Left cardiac atrium (tissue), 4 donors: ENCODE measurements at places on chromosomes 1 and 21. TPM values are rescaled to one million over a fixed set of nuclear protein-coding genes. Genes with fewer than 3 reads are reported as not detected.

The ADAMTS5 gene
- total RNA-seq: 7.2 TPM

The C1orf87 gene
- not detected for total RNA-seq

The TTC39A gene
- 14.0 TPM for total RNA-seq

The GJA9 gene
- not detected for total RNA-seq

GRCh38 chr1:234608911-234609690 is 877 bp downstream of the IRF2BP2 start:
- peak; percentile 56 for DNase-seq

- DNase-seq: peak; percentile 33
Measured at GRCh38 chr1:212607206-212607912, 1.2 kb upstream of the ATF3 start.

- no peak for DNase-seq
Measured at GRCh38 chr1:8599646-8600212, 217.7 kb downstream of the RERE start.

DNA sequence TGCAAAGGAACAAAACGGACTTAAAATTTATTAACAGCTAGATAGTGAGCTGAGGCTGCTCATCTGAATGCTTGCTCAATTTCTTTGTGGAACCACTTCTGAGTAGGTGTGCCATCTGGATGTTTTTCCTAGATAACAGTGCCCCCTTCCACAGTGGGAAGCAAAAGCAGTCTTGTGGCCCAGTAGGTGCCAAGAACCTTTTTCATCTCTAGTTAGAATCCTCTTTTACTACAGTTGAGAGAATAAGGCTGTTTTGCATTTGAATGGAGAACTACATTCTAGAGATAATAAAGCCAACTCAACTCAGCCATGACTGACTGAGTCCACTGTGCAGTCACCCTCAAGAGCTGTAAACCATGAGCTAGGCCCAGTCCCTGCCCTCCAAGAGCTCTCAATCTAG is 13.3 kb downstream of the F3 start:
- DNase-seq: no peak

GRCh38 chr1:199273837-199274379 is 635.1 kb downstream of the PTPRC start:
- DNase-seq: no peak

The ATAD3A gene
- 24.3 TPM for total RNA-seq

The FAM3B gene
- total RNA-seq: 0.63 TPM

- DNase-seq: no peak
Measured at GRCh38 chr21:16215663-16216183, 485.9 kb downstream of the USP25 start.

DNA sequence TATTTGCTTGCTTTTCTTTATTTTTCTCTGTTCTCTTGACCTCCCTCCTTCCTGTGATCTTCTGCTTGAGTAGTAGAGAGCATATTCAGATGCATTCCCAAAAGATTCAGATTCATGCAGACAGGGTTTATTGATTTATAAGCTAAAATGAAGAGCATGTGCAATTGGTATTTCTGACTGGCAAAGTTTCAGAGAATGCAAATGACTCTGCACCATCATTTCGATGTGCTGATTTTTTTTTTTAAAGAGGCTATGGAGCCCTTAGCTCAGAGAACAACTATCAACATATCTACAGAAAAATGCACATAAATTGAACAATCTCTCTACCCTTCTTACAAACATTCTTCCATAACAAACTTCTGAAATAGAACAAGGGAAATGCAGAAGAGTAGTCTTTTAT is 312.0 kb downstream of the VAV3 start:
- DNase-seq: no peak

The OR2M5 gene
- not detected for total RNA-seq

DNA sequence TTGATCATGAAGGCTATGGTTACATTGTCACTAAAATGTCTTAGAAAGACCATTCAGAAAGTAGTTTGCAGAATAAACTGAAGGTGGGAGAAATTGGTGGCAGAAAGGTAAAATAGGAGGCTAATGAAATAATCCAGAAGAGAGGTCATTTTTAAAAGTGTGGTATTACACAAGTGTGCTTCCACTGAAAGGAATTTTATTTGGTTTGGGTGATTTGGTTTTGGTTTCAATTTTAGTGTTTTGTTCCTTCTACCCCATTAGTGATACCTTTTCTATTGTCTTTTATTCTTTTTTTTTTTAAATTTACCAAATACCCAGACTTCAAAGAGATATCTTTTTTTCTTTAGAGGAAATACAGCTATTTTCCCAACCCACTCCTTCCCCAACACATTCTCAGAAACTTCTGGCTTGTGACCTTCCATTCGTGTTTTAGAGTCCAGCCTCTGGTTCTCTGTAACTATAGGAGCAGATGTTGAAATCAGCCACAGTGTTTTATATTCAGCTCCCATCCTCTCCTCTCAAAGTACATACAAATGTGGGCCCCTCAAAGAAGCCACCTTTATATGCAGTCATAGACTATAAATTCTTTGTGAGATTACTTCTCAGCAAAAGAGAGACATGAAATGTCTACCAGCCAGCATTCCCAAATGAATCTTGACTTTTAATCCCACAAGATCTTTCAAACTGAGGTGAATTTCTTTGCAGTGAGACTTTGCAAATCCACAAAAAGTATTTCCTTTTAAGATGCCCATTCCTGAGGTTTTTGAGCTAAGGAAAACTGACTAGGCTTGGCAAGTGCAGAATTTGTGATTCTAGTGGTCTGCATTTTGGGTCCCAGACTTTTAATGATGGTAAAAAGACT is 42.0 kb upstream of the PALMD start:
- no peak for DNase-seq

- DNase-seq: peak; percentile 20
Measured at GRCh38 chr1:2344121-2344681, 47.2 kb downstream of the MORN1 start.

DNA sequence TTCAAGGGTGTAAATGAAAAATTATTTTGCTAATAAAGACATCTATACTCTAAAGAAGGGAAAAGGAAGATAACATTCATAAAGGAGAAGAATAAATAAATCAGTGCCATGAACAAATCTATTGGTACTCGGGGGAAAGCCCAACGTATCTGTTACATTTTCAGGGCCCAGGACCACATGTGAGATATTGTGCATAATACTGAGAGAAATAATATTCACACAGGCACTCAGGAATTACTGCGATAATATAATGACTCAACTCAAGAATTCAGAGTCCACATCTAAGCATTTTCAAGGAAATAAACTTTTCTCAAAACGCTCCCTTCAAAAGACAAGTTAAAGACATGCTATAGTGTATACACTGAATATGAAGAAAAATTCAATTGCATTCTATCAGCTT is 108.8 kb downstream of the SMYD2 start:
- DNase-seq: no peak

DNA sequence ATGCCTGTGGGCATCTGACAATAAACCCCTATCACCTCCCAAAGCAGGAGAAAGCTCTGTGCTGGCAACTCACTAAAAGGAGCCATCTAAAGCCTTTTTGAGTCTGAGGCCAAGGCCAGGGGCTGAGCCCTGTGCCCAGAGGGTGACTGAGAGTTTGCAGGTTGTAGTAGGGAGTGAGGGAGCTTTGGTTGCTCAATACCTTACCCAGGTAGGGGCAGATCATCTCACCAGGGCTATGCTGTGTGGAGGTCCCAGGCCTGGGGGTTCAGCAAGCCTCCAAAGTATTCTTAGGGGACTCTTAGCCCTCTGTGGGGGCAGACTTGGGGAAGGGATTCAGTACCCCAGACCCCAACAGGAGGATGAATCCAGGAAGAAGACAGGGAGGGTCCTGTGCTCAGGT is 21.2 kb downstream of the S100A7 start:
- no peak for DNase-seq

DNA sequence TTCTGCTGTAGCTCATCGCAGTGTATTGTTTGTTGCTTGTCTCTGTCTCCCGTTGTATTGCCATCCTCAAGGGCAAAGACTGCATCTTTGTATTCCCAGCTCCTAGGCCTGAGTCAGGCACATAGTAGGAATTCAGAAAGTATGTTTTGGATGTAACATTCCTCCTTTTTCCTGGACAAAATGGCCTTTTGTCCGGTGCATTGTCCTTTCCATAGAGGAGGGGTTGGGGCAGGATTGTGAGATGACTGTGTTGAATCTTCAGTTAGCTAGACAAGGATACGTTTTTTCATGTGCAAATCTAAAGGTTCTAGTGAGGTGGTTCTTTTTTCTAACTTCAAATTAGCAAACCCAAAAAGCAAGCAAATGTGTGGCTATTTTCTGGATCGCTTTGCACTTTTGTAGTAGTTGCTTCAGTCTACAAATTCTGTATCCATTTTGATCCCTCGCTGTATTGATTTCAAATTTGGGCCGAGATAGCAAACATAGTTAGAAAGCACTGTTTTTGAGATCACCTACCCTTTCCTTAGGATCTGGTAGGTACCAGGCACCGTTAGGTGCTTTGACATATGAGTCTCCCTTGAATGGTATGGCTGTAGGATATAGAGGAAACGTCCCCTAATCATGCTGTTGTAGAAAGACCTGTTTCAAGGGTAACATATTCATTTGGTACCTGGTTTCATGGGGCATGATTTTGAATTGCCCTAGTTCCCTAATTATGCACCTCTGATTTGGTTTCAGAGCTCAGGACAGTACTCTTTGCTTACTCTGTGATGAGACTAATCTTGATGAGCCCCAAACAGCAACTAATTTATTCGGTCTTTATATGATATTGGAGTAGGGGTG is 1.2 kb downstream of the PPP1R8 start:
- no peak for DNase-seq

The HPCA gene
- total RNA-seq: not detected

DNA sequence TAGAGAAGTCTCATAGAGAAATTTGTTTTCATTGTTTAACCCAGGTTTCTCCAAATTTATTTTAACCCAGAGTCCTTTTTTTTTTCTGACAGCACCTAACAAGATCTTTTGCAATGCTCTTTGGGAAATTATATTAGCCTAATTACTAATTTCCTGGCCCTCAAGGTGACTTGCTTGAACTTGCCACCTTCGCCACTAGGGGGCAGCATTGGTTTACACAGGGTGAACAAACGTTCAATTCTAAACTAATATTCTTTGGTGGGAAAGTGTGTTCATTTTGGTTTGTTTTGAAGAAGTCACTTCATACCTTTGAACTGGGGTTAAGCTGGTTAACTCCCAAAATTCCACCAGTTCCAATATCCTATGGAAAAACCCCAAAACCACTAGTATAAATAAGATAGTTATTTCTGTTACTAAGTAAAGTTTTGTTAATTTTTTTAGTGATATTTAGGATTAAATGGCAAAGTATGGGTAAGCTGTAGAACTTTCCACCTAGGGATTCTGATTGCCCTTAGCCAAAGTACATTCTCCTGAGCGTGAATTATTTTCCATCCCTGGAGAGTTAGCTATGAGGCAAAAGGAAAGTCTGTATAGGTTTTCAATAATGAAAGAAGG is 13.0 kb downstream of the CCDC190 start:
- DNase-seq: peak; percentile 84

DNA sequence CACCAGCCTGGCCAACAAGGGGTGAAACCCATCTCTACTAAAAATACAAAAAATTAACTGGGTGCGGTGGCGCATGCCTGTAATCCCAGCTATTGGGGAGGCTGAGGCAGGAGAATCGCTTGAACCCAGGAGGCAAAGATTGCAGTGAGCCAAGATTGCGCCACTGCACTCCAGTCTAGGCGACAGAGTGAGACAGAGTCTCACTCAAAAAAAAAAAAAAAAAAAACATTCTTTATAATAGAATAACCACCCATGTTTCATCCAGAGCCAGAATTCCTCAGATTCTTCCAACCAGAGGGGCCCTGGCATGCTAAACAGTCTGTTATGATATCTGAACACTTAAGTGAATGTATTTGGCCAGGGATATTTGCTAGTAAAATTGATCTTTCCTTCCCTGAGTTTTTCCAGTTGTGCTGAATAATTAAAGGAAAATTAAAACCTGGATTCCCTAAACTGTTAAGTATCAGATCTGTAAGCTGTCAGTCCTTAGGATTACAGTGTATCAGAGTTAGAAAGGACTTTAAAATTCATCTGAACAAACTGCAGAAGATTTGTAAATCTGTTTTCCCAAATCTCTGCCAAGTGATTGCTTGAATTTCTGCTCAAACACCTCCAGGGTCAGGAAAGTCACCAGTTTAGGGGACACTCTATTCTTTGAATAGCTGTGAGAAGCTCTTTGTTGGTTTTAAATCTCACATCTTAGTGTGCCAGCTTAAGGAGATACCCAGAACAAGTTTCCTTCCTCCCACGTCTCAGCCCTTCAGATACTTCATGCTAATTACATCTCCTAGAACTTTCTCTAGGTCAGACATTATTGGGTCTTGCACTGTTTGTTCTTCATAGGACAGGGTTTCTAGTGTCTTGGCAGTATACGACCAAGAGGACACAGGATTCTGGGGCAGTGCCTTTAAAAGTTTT is 84.6 kb upstream of the BMP8A start:
- DNase-seq: no peak

The WNT9A gene
- total RNA-seq: 1.1 TPM

DNA sequence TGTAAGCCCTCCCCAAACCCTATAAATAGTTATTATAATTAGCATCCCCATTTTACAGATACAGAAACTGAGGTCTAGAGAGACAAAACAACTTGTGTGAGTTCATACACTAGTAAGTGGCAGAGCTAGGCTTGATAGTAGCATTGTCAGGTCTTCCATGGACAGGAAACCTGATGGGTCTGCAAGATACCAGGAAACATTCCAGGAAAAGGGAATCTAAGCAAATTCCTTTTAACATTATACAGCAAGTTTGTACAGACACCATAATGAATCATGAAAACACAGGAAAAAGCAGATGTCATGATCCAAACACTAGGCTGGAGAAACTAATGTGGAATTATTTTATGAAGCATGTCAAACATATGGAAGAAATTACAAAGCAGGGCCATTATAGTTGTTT is 89.1 kb upstream of the KCNK2 start:
- no peak for DNase-seq

The TNFRSF9 gene
- total RNA-seq: 0.09 TPM

GRCh38 chr1:30982937-30983336 is 74.4 kb upstream of the SDC3 start:
- no peak for DNase-seq

- no peak for DNase-seq
Measured at GRCh38 chr21:17777072-17777765, 41.9 kb downstream of the C21orf91 start.

DNA sequence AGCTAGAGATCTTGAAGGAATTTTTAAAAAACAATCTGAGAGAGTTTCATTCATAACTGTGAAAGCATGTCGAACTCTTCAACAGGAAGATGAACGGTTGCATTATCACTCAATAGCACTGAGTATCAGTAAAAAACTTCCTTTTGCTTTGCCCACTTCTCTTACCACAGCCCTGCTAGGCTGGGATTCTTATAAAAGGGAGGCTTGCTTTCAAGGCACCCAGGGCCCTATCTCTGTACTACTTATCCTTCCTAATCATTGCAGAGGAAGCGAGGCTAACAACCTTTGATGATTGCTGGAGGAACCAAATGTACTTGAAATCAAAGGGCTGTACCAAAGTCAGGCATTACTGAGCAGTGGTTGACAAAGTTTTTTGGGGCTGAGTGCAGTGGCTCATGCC is 71.2 kb downstream of the SNRPE start:
- no peak for DNase-seq

The PRPF38A gene
- total RNA-seq: 26.1 TPM

- no peak for DNase-seq
Measured at GRCh38 chr1:82091265-82091664, 290.5 kb downstream of the ADGRL2 start.
